Hypothalamus (tissue), 51 donors: ENCODE measurements at places on chromosomes 5 and 9.

- no peak for DNase-seq
These were observed 44.0 kb upstream of the GLRX start for GRCh38 chr5:95866435-95867040.

DNA sequence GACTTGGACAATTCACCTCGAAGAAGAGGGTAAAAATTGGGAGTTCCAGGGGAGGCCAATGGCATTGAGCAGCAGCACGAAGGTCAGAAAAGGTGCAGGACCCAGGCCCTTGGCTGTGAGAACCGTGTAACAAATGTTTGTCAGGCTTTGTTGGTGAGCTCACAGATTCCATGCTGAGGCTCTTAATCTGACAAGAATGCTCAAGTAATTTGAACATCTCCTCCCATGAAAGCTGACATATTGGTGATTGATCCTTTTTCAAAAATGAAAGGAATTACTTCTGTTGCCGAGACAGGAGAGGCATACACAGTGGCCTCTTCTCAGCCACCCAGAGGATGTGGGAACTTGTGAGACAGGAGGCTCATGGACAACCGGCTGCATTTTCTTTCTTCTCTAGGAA is 11.6 kb downstream of the RAI14 start:
- no peak for DNase-seq

DNA sequence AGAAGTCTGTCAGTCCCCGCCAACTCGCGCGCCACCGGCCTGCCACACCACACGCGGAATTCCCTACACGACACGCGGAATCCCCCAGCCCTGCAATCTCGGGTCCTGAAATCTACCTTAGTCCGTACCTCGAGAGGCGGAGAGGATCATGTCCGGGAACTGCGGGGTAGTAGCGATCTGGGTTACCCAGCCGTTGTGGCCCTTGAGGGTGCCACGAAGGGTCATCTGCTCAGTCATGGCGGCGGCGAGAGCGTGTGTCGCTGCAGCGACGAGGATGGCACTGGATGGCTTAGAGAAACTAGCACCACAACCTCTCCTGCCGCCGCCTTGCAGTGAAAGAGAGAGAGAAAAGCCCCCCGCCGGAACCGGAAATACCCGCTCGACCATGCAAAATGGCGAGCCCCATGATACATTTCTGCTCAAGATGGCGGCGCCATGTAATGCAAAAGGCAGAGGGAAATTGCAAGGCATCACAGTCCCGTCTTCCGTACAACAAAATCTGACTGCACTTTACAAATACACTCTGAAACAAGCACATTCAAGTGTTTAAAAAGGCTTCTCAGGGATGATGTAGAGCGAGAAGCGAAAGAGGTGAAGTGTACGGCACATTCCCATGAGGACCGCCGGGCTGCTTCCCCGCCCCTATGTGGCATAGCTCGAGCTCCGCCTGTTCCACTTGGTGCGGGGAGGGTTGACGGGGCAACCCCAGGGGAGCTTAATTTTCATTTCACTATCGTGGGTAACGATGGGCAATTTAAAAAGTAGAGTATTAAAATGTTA is at the start of gene RACK1:
TSS of gene RACK1 (minus strand) at position 343 of the 780 bp plus-strand sequence. CDS start at position 237, 106 bp downstream.
- no peak for DNase-seq

GRCh38 chr5:64644831-64645230 is 45.5 kb upstream of the SHISAL2B start:
- no peak for DNase-seq

DNA sequence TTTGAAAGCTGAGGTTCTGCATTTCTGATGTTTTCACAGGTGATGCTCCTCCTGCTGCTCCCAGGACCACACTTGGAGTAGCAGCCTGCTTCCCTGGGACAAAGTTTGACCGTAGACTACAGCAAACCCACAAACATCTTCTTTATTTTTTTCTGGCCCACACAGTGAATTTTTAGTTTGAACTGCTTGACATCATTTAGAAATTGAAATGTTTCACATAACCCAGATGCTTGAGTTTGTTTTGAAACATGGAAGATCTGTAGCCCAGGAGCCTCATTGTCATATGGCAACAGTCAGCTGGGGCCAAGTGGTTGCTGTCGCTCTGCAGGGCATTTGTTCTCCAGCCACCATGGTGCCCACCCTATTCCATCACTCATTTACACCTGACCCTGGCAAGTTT is 8.4 kb downstream of the SH3TC2 start:
- no peak for DNase-seq

- DNase-seq, result no peak
These were observed 196.2 kb downstream of the FRMD3 start for GRCh38 chr9:83342006-83342405.

DNA sequence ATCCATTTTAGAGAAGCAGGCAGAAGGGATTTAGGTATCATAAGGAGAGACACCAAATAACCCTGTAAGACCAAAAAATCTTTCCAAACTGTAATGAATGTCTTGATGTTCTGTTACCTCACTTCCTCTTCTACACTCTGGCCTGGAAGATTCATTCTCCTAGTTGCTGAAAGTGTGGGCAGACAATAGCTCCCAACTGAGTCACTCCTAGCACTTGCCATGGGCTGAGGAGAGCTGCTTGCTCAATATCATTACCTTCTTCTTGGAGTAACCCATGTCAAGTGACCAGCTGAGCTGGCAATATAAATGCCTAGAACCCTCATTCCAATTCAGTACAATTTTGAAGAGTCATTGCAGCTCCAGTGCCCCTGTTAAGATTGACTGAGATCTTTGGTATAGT is 1985.5 kb upstream of the CDH6 start:
- no peak for DNase-seq

DNA sequence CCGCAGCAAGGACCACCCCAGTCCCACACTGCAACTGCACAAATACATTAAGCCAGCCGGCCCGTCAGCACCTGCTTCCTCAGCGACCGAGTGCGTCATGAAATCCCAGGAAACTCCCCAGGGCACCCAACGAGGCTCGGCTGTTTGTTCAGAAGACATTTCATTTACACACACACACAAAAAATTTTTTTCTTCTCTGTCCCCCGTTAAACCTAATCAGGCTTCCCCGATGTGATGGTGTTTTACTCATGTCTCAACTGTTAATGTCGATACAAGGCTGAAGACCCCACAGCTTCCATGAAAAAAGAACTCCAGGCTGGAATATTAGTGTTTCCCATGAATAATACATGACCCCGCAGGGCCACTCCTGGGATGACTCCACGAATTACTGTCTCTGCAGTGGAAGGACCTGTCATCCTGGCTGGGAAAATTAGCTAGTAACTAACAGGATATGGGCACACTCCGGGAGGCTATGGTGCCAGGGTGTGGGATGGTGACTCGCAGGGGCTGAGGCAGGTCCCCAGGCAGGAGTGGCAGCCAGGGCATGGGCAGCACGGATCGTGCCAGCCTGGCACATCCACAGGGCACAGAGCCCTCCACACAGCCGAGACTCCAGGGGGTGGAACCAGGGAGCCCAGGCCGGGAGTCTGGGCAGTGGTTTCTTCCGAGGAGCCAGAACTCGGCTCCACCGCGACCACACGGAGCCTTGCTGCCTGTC is 102.4 kb downstream of the VAV2 start:
- no peak for DNase-seq

- DNase-seq, result no peak
These were observed 10.6 kb downstream of the SPOCK1 start for GRCh38 chr5:137488516-137488915.

- no peak for DNase-seq
These were observed 6.2 kb upstream of the FYB1 start for GRCh38 chr5:39225405-39226099.

DNA sequence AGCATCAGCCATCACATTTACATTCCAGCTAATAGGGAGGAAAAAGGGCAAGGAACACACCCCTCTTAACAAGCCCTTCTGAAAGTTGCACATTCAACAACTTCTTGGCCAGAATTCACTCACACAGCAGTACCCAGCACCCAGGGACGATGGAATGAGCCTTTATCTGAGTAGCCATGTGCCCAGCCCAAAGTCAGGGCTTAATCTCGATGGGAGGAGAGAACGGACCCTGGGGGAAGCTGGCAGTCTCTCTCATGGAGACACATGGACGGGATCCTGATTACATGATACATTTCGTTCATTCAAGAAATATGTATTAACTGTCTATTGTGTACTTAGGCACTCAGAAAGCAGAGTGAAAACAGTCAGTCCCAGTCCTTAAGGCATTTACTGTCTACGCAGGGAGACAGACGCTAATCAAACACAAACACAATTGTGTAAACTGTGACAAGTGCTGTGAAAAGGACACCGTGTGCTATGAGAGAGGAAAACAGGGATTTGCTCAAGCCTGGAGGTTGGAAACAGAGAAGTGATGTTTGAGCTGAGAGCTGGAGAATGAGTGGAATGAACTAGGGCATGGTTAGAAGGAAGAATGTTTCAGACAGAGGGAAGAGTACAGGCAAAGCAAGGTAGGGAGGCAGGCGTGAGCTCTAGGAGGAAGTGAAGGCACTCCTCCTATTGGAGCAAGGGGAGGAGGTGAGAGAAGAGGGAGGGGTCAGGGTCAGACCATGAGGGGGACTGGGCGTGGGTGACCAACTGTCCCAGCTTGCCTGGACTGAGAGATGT is 7.4 kb downstream of the OTULINL start:
- no peak for DNase-seq

DNA sequence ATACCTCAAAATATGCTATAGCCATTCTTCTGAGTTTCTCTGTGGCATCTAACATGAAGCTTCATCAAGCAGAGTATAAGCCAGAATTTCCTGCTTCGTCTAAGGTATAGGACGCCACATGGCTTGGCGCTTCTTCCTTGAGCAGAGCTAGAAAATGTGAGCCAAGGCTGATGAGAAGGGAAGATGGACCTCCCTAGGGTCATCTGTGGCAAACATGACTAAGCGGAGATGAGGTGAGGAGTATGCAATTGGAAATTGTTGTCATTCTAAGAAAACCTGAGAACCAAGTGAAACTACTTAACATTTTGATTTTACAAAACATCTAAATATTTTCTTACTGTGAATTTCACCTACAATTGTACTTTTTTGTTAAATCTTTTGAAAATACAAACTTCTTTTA is 466.5 kb downstream of the PSAT1 start:
- no peak for DNase-seq

DNA sequence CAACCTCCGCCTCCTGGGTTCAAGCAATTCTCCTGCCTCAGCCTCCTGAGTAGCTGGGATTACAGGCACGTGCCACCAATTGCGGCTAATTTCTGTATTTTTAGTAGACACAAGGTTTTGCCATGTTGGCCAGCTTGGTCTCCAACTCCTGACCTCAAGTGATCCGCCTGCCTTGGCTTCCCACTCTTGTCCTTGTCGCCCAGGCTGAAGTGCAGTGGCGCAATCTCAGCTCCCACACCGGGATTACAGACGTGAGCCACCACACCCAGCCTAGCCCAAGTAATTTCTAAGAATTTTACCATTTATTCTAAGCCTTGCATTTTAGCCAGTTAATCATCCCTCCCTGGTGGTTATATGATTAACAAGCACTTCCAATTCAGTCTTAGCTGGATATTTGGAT is 11.0 kb downstream of the NAIP start:
- no peak for DNase-seq

DNA sequence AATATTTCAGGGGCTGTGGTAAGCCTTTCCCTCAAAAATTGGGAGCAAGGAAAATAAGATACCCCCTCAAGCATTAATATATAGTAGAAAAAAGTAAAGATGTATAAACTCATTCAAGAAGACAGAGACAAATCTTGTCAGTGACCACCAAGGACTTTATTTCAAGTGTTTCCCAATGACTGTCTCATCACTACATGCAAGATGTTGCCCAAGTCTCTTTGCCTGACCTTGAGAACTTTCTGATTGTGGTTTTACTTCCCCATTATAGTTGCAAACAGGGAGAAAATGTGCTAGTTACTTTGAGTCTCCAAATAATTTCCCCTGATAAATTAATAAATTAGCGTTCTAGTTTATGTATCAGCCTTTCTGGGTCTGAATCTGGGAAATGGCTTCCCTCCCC is 4.0 kb upstream of the SLC46A2 start:
- DNase-seq, result no peak

- no peak for DNase-seq
These were observed 61.0 kb upstream of the TEX48 start for GRCh38 chr9:114742947-114743346.

- DNase-seq, result no peak
These were observed 125.4 kb upstream of the BOD1 start for GRCh38 chr5:173741729-173742431.

- no peak for DNase-seq
These were observed 339.4 kb downstream of the EFNA5 start for GRCh38 chr5:107331312-107331711.

- no peak for DNase-seq
These were observed 26.4 kb upstream of the ELL2 start for GRCh38 chr5:95988094-95988493.

- no peak for DNase-seq
These were observed 63.4 kb downstream of the CD180 start for GRCh38 chr5:67133217-67133616.

GRCh38 chr9:71910650-71911060 is 338 bp downstream of the ABHD17B start:
- DNase-seq, result no peak

DNA sequence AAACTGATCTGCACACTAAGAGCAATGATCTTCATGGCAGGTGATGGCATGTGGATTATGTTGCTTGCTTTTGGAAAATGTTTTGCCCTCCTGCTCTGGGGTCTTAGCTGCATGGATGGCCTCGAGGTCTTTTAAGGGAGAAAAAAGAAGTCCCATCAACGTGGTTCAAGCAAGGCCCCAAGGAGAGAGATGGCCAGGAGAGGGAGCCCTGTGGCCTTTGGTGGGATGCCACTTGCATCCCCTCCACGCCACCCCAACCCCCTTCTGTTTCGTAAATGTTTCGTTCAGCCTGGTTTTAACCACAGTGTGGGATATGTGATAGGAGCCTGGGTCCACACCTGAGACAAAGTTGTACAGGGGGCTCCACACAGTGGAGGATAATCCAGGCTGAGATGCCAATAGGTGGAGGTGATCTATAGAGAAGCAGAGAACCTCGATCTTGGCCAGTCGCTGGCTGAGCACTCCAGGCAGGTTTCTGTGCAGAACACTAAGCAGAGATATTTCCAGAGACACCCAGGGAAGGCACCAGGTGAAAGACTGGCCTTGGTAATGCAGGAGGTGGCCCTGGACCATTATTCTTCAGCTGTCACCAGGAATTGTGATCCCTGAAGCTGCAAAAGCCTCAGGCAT is 25.8 kb upstream of the FRRS1L start:
- no peak for DNase-seq

DNA sequence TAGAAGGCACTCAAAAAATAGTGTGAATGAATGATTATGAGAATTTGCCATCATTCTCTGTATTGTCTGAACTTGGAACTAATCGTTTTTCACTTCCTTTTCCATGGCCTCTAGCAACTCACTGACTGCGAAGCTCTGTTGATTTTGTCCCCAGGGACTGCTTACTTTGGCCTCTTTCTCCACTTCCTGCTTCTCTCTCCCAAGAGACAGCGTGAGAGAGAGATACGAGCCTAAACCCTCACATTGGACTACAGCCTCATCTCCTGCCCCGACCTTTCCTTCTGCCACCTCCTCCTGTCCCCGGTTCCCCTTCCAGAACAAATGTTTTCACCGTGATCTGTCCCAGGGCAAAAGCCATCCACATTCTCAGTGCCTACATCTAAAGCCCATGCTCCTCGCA is 300.8 kb upstream of the PANK3 start:
- no peak for DNase-seq

GRCh38 chr5:68515514-68515913 is 300.0 kb downstream of the PIK3R1 start:
- no peak for DNase-seq
